ENCODE measurements at places on chromosomes 12 and 14.

DNA sequence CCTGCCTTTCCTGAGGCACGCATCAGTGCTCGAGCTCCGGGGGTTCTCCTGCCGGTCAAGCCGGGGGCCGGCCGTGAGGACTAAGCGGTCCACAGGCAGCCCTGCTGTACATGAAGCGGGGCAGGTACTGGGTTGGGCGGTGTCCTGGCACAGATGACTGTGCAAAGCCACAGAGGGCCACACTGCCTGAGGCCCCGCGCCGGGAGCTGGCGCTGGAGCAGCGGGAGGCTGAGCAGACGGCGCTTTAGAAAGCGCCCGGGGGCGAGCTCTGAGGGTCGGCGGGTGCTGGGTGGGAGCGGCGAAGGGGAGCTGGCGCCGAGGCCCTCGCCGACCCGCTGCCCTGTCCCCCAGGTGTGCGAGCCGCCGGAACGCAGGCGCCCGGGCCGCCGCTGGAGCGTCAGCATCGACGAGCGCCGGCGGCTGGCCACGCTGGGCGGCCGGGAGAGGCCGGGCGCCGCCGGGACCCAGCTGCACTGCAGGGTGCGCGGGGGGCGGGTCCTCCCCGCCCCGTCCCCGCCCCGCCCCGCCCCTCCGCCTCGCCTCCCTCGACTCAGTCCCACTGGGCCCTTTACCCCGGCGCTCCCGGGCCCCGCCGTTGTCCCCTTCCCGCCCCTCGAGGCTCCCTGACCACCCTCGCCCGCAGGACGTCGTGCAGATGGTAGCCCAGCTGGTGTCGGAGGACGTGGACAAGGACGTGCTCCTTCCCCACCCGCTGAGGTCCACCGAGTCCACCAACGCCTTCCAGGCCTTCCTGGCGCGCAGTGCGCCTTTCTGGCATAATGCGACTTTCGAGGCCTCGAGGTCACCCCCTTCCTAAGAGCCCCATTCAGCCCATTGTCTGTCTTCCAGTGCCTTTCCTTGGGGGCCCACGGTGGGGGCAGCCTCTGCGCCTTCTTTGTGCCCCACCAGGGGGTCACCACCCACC, 8.3 kb upstream of the MTA1 start:
- no peak for DNase-seq

DNA sequence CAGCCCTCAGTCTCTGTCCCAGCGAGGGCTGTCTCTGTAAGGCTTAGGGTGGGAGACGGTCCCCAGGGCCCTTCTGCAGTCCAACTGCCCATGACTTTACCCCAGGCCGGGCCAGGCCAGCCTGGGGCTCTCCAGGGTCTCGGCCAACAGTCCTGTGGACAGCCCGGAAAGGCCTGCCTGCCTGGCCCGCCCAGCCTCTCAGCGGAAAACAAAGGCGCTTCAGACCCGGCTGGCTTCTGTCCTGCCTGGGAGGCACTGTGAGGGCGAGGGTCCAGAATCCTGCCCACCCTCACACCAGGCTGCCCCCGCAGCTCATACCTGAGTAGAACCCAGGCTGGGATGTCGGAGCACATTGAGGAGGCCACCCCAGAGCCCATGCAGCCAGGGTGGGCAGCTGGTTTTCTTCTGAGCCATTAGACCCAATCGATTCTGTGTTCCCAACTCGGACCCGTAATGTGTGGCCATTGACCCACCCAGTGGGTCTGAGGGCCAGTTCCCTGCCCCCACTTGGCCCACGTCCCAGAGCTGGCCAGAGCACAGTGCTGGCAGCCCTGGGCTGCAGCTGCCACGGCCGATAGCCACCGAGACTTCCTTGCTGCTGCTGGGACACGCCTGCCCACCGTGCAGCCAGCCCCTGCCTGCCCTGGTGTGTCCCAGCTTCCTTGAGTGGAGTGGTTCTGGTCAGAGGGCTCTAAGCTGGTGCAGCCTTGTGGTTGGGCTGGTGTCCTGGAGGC, 1.6 kb downstream of the CRIP2 start:
- DNase-seq, result no peak

DNA sequence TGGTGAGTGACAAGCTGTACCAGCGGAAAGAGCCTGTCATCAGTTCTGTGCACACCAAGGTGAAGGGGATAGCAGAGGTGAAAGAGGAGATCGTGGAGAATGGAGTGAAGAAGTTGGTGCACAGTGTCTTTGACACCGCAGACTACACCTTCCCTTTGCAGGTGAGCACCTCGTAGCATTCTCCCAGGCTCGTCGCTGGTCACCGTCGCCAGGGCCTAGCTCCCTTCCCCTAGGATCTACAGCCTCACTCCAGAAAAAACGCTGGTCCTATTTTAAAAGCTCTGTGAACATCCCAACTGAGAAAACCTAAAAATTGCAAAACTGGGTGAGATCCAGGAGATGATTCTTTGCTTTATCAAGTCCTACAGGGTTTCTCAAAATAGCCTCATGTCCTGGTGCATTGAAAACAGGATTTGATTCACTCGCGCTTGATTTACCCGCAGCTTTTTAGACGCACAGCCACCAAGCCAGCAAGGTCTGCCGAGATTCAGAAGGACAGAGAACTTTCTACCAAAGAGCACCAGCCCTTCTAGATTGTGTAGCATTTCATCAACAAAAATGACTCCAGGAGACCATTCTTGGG, 22.2 kb downstream of the P2RX7 start:
- no peak for DNase-seq

GRCh38 chr14:51453869-51454268, 197.8 kb upstream of the FRMD6 start:
- DNase-seq, result no peak

- DNase-seq, result no peak
Observed at GRCh38 chr12:56728139-56728861, 3.2 kb upstream of the NACA start.

DNA sequence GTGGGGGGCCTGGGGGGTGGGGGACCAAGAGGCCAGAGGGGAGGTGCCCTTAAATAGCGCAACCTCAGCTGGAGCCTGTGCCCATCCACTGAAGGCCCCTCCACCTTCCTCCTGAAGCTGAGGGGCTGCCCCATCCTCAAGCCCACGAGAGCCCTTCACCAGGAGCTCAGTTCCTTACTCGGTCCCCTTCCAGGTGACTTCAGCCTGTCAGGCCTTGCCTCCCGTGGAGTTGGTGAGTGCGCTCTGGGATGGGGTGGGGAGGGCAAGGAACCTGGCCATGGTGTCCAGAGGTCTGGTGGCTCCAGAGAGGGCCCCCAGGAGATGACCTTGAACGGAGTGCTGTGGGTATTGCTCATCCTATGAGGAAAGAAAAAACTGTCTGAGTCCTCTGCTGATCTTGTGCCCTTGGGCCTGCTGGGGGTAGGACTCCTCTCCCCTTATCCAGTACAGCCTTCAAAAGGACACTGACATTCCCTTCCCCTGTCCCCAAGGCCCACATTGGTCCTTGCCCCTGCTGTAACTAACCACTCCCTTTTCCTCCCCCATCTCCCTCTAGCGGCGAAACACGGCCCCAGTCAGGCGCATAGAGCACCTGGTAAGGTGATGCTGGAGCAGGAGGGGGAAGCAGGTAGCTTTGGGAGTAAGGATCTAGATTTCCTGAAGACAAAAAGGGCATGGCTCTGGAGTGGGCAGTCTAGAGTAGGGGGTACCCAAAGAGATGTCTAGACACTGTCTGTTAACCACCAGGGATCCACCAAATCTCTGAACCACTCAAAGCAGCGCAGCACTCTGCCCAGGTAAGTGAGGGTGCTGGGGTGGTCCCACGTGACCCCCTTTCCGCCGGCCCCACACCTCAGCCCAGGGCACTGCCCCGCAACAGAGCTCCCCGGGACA, 3.6 kb downstream of the TNS2 start:
- DNase-seq, result peak; percentile 75

GRCh38 chr14:95052016-95052585, 105.2 kb downstream of the DICER1 start:
- no peak for DNase-seq

DNA sequence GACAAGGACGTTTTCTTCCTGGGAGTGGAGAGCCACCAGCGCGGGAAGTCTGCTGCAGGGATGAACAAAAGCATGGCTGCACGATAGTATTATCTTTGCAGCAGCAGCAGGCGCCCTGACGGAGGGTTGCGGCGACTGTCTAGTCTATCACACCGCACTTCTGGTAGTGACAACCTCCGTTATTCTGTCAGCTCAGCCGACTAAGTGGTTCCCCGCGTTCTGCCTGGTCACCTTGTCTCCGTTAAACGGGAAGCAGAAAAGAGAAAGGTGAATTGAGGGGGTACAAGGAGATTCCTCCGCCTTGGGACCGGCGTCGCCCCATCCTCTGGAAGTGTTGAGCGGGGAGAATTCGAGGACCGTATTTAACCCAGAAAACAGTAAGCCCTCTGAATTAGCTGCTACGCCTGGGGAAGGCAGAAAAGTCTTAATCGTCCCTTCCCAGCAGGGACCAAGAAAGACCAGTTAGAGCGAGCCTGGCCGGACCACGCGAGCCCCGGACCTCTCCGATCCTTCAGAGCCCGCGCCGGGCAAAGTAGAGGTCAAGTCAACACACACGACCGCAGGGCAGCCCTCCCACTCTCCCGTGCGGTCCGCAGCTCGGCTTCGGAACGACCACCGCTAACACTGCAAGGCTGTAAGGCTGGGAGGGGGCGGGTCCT, 536 bp upstream of the DAAM1 start:
- peak; percentile 89 for DNase-seq

GRCh38 chr14:53389202-53389601, 236.1 kb upstream of the DDHD1 start:
- no peak for DNase-seq

GRCh38 chr12:68460236-68460635, 128.1 kb upstream of the MDM1 start:
- DNase-seq, result no peak

DNA sequence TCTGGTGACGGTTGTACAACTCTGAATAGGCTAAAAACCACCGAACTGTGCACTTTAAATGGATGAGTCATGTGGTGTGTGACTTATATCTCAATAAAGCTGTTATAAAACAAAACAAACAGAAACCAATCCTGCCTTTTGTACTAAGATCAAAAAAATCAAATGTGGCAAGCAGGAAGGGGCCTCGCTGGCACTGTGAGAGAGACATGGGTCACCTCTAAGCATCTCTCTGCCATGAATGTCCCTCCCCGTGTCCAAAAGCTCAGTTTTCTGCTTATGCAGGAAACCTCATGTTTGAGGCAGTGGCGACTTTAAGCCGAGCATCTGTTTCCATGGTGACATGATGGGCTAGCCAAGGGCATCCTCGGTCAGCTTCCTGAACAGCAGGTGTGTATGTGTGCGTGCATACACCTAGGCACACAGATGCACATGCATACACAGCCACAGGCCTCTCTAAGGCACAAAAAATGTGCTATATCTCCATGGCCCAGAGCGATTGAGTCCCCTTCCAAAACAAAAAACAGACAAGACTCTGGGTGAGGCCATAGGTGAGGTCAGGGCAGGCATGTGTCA, 44.4 kb downstream of the ARL6IP4 start:
- no peak for DNase-seq

DNA sequence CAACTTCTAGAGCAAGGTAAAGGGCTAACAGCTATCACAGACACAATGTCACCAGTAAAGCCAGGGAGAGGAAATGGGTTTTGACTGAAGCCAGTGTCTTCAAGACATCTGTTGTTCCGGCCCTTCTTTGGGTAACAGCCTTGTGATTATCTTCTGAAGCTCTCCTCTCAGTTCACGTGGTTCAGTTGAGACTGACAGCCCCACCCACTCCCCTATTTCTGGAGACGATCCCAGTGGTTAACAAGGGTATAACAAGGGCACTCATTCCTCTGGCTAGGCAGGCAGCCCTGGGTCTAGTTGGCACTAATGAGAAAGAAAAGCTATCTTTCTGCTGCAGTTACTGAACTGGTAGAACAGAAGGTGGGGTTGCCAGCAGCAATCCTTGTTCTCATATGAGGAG, 6.9 kb downstream of the GNPTAB start:
- no peak for DNase-seq

GRCh38 chr12:3154006-3154405, 76.8 kb downstream of the TSPAN9 start:
- DNase-seq, result no peak

- DNase-seq, result no peak
Observed at GRCh38 chr12:20549108-20549719, 145.9 kb upstream of the SLCO1C1 start.

GRCh38 chr12:124543052-124543589, 24.3 kb downstream of the NCOR2 start:
- no peak for DNase-seq

- DNase-seq, result no peak
Observed at GRCh38 chr12:41556176-41556575, 368.1 kb downstream of the PDZRN4 start.

DNA sequence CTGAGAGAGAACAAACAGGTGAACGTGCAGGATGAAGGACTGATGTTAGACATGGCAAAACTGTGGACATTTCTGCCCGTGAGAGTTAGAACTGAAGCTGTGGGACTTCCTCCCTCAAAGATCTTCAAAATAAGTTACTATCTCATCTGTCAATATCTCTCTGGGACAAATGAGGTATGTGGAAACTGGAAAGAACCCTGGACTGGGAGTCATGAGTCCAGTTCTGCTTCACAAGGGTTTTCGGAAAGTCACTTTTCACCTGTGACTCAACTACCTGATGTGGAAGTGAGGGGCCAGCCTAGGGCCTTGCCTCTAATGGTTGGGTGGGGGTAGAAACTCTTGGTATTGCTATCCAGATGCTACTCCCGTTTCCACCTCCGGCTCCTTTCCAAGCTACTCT, 47.3 kb downstream of the RAB35 start:
- DNase-seq, result no peak

- DNase-seq, result no peak
Observed at GRCh38 chr14:89899917-89900663, 54.4 kb downstream of the EFCAB11 start.

GRCh38 chr12:77477907-77478533, 352.7 kb upstream of the NAV3 start:
- no peak for DNase-seq

DNA sequence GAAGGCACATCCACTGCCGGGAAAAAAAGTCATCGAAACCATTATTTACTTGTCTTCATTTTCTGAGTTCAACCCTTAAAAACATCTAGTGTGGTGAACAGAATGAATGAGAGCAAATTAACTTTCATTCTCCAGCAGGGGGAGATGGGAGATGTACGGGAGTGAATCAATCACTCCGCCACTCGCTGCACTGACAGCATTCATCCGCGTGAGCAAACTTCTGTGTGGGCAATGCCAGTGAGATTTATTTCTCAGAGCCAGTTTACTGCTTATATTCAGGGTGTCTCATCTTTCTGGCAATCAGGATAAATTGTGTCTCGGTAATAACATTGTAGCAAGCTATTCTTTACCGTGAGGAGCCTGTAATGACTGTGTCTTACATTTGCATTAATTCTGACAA, 463.6 kb upstream of the MIS18BP1 start:
- no peak for DNase-seq

GRCh38 chr12:51335931-51336330, 10.5 kb downstream of the CELA1 start:
- no peak for DNase-seq

GRCh38 chr14:94620597-94620996, 8.4 kb downstream of the SERPINA3 start:
- no peak for DNase-seq

GRCh38 chr14:33352821-33353220, 414.1 kb downstream of the NPAS3 start:
- DNase-seq, result no peak
